Activated B cell treated with CpG ODN at 0.5 μM for 24 hours (primary cell): ENCODE measurements at places on chromosomes 11 and 22.
A peak's percentile ranks its signal among the peaks of the same experiment; 100 is the strongest.

DNA sequence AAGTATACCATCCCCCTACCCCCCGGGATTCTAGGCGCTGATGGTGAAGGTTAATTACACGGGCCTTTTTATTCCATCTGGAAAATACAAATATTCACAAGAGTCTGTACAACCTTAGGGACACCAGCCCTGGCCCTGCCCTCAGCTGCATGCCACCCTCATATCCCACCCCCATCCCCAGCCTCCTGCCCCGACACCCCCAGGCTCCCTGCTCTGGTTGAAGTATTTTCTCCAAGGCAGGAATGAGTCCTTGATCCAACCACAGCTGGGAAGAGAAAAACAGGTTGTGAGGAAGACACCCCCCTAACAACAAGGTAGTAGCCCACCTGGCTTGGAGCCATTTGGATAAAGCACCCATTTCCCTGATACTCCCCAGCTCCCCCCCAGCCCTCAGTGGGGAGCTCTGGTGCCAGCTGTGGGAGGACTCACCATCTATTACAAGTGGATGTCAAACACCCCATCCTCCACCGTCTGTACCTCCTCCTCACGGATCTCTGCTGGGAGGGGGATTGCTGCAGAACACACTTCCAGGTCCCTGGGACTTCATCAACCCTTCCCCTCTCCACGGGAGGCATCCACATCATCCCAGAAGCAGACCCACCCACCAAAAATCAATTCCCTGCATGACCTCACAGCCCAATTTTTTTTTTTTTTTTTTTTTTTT is 4.0 kb upstream of the NRXN2 start:
- H3K27ac ChIP-seq: peak overlapping the region; percentile 53
- DNase-seq: no peak
- H3K36me3 ChIP-seq: peaks cover 47% of the 10 kb centered on the region

DNA sequence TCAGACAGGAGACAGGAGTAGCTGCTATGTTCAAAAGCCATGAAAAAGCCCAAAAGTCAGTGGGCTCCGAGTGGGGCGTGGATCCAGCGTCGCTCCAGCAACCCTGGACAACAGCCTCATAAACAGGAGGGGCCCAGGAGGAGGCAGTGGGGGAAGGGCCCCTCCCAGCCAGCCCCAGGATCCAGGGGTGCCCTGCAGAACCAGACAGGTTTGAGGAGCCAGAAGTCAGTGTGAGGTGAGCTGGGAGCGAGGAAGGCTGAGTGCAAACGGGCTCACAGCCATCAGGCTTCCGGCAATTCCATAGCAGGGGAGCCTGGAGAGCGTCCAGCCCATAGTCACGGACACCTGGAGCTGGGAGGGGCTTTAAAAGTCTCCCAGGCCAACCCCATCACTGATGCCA is 217.7 kb downstream of the MN1 start:
- H3K27ac ChIP-seq: no peak overlapping the region
- H3K4me3 ChIP-seq: no peak overlapping the region
- peaks cover 14% of the 10 kb centered on the region for H3K27me3 ChIP-seq
- DNase-seq: no peak
- H3K36me3 ChIP-seq: no peaks in the 10 kb centered on the region

DNA sequence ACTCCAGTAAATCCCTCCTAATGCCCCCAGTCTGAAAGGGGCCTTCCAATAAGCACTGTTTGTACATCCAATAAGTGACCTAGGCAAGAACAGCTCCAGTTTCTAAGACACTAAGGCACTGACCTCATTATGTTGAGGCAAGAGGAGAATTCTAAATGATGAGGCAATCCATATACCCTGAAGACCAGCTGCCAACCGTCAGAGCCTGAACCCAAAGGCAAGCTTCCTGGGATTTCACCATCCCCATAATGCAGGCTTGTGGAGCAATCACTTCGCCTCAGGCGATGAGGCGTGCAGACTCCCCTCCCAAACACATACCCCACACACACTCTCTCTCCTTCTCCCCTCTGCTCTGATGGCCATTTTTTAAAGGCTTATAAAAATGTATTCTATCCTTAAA is 49.5 kb downstream of the LGR4 start:
- no peaks in the 10 kb centered on the region for H3K36me3 ChIP-seq
- H3K27ac ChIP-seq: no peak overlapping the region
- H3K4me3 ChIP-seq: no peak overlapping the region
- DNase-seq: no peak

- DNase-seq: no peak
- H3K27me3 ChIP-seq: no peaks in the 10 kb centered on the region
- no peaks in the 10 kb centered on the region for H3K4me1 ChIP-seq
- H3K36me3 ChIP-seq: no peaks in the 10 kb centered on the region
- H3K4me3 ChIP-seq: no peak overlapping the region
Measured at GRCh38 chr11:96614846-96615245, 225.0 kb downstream of the JRKL start.

- no peak for DNase-seq
- H3K36me3 ChIP-seq: no peaks in the 10 kb centered on the region
- H3K4me1 ChIP-seq: peaks cover 6% of the 10 kb centered on the region
Measured at GRCh38 chr11:45113807-45114206, 32.6 kb upstream of the PRDM11 start.

- no peaks in the 10 kb centered on the region for H3K27me3 ChIP-seq
- H3K4me1 ChIP-seq: peaks cover 42% of the 10 kb centered on the region
- peak overlapping the region; percentile 74 for H3K27ac ChIP-seq
- no peaks in the 10 kb centered on the region for H3K36me3 ChIP-seq
- DNase-seq: peak; percentile 41
Measured at GRCh38 chr22:39174498-39175352, 22.2 kb upstream of the CBX7 start.

- H3K4me3 ChIP-seq: no peak overlapping the region
- no peaks in the 10 kb centered on the region for H3K36me3 ChIP-seq
- H3K4me1 ChIP-seq: no peaks in the 10 kb centered on the region
- no peak for DNase-seq
Measured at GRCh38 chr11:24697522-24698111, 200.8 kb downstream of the LUZP2 start.
